Peyer's patch (tissue), 4 donors: ENCODE measurements at places on chromosomes 13 and 19. TPM values are rescaled to one million over a fixed set of nuclear protein-coding genes. Genes with fewer than 3 reads are reported as not detected.

DNA sequence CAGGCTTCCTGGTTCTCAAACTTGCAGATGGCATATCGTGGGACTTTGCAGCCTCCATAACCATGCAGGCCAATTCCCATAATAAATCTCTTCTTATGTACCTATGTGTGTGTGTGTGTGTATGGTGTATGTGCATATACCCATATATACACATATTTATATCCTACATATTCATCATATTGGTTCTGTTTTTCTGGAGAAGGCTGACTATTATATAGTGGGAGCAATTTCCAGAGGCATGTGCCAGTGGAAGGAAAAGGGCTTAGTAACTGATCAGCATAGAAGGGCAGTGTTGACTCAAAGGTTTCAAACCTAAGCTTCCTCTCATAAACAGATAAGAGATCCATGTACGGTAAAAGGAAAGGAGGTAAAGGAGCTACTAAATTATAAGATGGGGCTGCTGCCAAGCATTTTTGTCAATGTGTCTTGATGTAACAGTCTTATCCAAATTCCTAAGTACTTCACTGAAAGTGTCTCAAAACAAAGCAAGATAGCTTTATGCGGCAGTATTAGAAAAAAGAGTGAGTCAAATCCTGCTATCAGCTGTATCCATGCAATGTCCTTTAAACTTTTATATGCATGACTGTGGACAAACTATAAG, 432.1 kb downstream of the TBC1D4 start:
- H3K27me3 ChIP-seq = no peaks in the 10 kb centered on the region
- no peak overlapping the region for H3K4me3 ChIP-seq
- H3K36me3 ChIP-seq = no peaks in the 10 kb centered on the region

DNA sequence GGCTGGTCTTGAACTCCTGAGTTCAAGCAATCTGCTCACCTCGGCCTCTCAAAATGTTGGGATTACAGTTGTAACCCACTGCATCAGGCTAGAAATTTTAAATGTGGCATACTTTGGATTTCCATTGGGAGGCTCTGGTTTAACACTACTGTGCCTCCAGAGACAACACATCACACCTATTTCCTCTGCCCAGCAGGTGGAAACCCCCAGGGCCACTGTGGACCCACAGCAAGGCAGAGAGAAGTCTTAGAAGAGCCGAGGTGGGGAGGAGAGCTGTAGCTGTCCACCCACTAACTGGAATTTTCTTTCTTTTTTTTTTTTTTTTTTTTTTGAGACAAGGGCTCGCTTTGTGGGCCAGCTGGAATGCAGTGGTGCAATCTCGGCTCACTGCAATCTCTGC, 39.4 kb downstream of the IER2 start:
- H3K4me3 ChIP-seq = no peak overlapping the region
- no peak overlapping the region for H3K27ac ChIP-seq
- H3K27me3 ChIP-seq = no peaks in the 10 kb centered on the region
- H3K36me3 ChIP-seq = no peaks in the 10 kb centered on the region
- no peaks in the 10 kb centered on the region for H3K4me1 ChIP-seq

GRCh38 chr19:45161738-45162607, 1.2 kb upstream of the NKPD1 start:
- no peak for DNase-seq
- peaks cover 7% of the 10 kb centered on the region for H3K4me1 ChIP-seq
- no peak overlapping the region for H3K27ac ChIP-seq
- H3K36me3 ChIP-seq = no peaks in the 10 kb centered on the region
- H3K27me3 ChIP-seq = no peaks in the 10 kb centered on the region
- no peak overlapping the region for H3K4me3 ChIP-seq

GRCh38 chr13:80452279-80452678, 111.4 kb upstream of the SPRY2 start:
- no peak overlapping the region for H3K4me3 ChIP-seq
- H3K36me3 ChIP-seq = no peaks in the 10 kb centered on the region
- H3K27me3 ChIP-seq = no peaks in the 10 kb centered on the region
- no peak for DNase-seq
- no peak overlapping the region for H3K27ac ChIP-seq

DNA sequence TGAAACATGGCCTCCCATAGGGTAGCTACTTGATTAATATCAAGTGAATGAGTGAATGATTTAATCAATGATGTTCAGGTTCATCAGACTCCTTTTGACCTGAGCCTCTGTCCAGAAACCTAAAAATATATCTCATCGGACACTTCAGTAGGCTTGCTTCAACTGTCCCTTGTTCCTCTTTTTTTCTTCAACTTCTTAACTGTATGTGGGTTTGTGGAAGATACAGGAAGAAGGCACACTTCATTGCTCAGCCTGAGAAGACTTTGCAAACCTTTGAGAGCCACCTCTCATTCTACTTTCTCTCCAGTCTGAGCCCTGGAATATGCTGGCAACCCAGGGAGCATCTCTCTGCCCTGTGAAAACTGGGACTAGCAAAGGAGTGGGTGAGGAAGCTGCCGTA, 557.0 kb downstream of the FGF9 start:
- no peak for DNase-seq
- no peaks in the 10 kb centered on the region for H3K27me3 ChIP-seq
- no peaks in the 10 kb centered on the region for H3K36me3 ChIP-seq
- H3K4me3 ChIP-seq = no peak overlapping the region
- no peak overlapping the region for H3K27ac ChIP-seq

- no peaks in the 10 kb centered on the region for H3K27me3 ChIP-seq
- H3K27ac ChIP-seq = no peak overlapping the region
- H3K36me3 ChIP-seq = no peaks in the 10 kb centered on the region
- no peak for DNase-seq
- no peak overlapping the region for H3K4me3 ChIP-seq
- H3K4me1 ChIP-seq = no peaks in the 10 kb centered on the region
Observed at GRCh38 chr13:95260031-95260525, 41.2 kb downstream of the ABCC4 start.

DNA sequence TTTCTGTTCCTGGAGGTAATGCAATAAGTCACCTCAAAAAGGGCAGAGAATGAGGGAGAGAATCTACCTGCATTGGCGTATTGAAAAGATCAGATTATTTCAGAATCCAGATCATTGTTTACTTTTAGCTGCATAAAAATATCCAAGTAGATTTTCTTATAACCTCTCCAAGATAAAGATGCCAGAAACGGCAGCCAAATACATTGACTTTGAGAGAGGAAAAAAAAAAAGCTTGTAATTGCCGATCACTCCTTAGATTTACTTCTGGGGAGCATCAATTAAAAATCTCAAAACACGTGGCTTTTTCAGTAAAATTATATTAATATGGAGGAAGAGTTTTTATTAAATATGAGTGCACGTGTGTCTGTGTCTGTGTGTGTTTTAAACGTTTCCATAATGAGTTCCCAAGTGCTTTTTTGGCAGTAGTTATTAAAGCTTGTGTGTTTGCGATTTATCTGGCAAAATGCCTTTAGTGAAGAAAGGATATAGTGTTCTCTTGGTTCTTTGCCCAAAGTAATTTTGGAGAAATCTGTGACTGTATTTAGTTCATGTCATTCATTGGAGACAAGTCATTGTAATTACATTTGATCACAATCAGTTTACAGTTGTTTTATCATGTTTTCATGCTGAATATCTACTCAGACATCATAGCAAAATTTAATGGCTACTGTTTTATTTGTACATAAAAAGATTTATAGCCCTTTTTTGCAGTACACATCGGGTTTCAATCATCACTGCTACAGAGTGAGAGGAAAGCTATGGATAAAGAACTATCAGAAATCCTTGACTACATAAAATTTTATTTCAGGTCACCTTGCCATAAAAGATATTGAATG, 176.1 kb downstream of the TM9SF2 start:
- H3K27me3 ChIP-seq = no peaks in the 10 kb centered on the region
- no peak overlapping the region for H3K27ac ChIP-seq
- H3K4me1 ChIP-seq = no peaks in the 10 kb centered on the region
- no peak overlapping the region for H3K4me3 ChIP-seq

Gene GPI
- 292 TPM for total RNA-seq

Gene TMEM150B
- 168 TPM for total RNA-seq

DNA sequence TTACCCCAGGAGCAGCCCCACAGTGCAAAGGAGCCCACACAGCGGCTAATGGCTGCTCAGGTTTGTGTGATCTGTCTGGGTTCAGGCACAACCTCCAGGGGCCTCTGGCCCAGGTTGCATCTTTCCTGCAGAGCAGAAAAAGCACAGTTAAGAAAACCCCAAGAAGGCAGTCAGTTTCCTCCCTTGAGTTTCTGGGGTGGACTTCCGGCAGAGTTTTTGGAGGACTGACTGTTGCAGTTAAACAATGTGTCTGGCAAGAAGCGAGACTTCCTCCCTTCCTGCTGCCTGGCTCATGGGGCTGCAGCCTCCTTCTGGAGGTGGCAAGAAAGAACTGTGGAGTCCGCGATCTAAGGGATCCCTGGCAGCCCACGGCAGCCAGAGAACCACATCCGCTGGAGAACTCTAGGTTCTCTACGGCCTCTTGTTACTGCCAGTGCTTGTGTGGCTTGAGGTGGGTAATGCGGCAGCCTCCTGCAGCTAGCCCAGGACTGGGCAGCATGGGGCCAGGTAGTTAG, 114.4 kb downstream of the ZDHHC20 start:
- no peak overlapping the region for H3K27ac ChIP-seq
- no peak for DNase-seq

Gene CCDC61
- 8.8 TPM for total RNA-seq

- H3K27ac ChIP-seq = no peak overlapping the region
- no peaks in the 10 kb centered on the region for H3K27me3 ChIP-seq
- DNase-seq = no peak
Observed at GRCh38 chr19:35542209-35542608, 3.2 kb upstream of the TMEM147 start.

Gene ADPRHL1
- total RNA-seq = 5.8 TPM

Gene RFXAP
- total RNA-seq = 3.8 TPM
